ENCODE measurements at places on chromosomes 3 and 15.

DNA sequence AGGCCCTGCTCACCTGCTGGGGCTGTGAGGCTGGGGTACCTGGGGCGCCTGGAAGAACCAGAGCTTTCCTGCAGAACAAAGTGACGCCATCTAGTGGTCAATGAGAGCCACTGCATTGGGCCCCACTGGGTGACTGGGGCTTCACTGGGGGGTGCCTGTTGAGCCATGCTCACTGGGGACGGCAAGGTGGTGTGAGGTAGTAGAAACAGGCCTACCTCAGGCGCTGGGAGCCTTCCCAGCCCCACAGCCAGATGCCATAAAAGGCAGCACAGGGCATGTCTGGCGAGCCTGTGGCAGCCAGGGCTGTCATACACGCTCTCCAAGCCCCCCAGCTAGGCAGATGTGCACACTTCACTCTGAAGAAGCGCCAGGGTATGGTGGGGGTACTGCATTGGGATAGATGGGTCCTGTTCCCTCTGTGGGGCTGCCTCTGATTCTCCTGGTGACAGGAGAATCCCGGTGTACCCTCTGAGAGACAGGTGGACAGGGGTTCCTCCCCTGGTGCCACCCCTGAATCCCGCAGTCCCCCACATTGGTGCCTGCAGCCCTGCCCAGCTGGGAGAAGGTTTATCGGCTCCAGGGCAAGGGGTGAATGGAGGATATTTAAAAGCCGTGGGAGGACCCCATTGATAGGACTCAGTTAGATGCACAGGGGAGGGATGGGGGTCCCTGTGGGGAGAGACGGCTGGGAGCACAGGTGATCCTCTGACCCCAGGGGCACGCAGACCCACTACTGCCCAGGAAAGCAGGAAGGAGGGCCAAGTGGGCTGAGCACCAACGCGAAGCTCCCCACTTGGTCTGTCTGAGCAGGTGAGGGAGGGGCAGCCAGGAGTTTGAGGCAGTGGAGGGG is 178.8 kb downstream of the NSMCE3 start:
- no peak for DNase-seq

DNA sequence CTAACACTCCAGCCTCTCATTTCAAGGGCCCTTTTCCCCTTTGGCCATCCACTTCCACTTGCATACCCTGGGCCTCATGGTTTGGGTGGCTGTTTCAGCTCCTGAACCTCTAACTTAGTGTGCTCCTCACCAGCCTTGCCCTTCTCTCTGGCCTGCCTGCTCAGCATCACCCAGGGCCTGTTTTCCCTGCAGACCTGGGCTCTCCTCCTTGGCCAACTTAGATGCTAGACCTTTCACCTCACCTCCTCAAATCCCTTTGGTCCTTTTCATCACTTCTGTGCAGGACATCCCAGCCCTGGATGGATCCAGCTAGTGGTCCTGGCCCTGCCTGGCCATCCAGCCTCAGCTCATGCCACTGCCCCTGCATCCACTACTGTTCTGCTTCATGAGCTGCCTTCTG is 95.4 kb downstream of the CACNA1D start:
- DNase-seq: no peak

DNA sequence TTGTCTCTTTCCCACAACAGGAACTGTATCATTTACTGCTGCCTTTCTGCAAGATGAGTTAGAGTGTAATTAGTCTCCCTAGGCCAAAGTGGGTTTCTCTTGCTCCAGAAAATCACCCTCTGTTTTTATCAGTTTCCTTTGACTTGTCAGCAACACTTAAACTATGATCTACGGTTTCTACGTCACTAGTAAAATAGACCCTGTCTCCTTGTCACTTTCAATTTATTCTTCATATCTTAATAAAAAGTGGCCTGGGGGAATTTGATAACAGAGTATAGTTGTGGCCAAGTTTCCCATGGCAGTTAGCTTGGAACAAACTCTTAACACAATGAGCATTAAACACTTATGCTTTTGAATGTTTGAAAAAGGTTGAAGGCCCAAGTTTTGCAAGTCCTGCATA is 79.6 kb downstream of the CGNL1 start:
- DNase-seq: no peak

DNA sequence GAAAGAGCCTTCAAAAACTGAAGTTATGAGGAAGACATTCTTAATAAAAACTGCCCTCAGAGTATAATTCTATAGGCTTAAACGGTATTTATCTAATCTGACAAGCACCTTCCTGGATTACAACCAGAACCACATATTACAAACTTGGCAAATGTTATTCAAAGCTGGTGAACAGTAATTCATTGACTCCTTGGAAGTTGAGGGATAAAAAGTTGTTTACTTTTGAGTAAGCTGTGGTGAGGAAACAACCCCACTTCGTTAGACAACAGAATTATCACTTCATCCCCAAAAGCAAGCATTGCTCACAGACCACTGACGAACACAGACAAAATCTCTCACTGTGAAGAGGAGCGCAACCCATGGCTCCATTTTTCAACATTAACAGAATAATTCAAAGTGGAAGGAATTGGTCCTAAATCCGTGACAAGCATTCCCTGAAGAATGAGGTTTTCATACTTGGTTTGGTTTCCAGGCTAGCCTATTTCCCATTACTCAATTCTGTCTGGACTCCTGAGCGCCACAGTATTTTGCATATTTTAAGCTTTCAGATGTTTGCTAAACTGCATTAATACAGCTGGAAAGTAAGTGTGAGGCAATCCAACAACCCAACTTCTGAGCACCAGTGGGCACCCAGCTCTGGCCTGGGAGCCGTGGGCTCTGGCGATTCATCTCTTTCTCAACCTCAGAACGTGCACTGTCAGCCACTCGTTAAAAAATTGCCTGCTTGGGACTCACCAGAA is 32.7 kb downstream of the LRIG1 start:
- no peak for DNase-seq

- DNase-seq: no peak
Measured at GRCh38 chr3:159775372-159775961, 213.2 kb upstream of the IL12A start.

GRCh38 chr3:32552013-32552412 is 18.6 kb downstream of the DYNC1LI1 start:
- DNase-seq: no peak

GRCh38 chr15:40088929-40089755 is 19.5 kb downstream of the BMF start:
- DNase-seq: no peak

All from stimulated activated CD8-positive, alpha-beta memory T cell treated with anti-CD3 and anti-CD28 coated beads, Interleukin-4, amount 100 ng/mL, for 1 hour (primary cell).